Activated naive CD8-positive, alpha-beta T cell treated with anti-CD3 and anti-CD28 coated beads, Interleukin-2, amount 50 U/mL, for 24 hours (primary cell): ENCODE measurements at places on chromosomes 4 and X.
A peak's percentile ranks its signal among the peaks of the same experiment; 100 is the strongest.

DNA sequence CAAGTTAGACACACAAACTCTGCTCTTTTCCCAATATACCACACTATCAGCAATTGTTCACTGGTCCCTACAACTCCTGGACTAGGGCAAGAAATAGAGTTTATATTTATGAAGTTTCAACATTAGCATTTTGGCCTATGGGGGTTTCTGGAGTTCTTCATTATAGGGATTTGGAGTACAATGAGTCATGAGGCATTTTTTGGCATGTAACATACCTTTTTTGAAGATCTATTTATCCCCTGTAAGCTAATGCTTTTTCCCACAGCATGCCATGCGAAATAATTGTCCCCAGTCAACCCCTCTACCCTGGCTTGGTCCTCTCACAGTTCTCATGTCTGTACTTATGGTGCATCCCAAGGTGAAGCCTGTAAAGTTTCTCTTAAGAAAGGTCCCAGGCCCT lies 36.7 kb upstream of the EDA2R start:
- H3K27ac ChIP-seq = no peak overlapping the region
- H3K27me3 ChIP-seq = no peaks in the 10 kb centered on the region
- H3K4me3 ChIP-seq = no peak overlapping the region

GRCh38 chr4:48979914-48980579 lies 6.0 kb upstream of the CWH43 start:
- no peak overlapping the region for H3K27ac ChIP-seq
- no peaks in the 10 kb centered on the region for H3K4me1 ChIP-seq
- H3K27me3 ChIP-seq = peaks cover 30% of the 10 kb centered on the region
- DNase-seq = no peak
- H3K4me3 ChIP-seq = no peak overlapping the region

- no peaks in the 10 kb centered on the region for H3K27me3 ChIP-seq
- DNase-seq = no peak
- H3K4me3 ChIP-seq = peak overlapping the region; percentile 79
- H3K4me1 ChIP-seq = peaks cover 19% of the 10 kb centered on the region
- peaks cover 7% of the 10 kb centered on the region for H3K36me3 ChIP-seq
- H3K27ac ChIP-seq = peak overlapping the region; percentile 73
Measured at GRCh38 chrX:154412468-154412867, 1.1 kb downstream of the TAFAZZIN start.

GRCh38 chrX:97397371-97397770 lies 513.7 kb downstream of the RPA4 start:
- H3K4me1 ChIP-seq = peaks cover 48% of the 10 kb centered on the region
- H3K36me3 ChIP-seq = no peaks in the 10 kb centered on the region
- H3K4me3 ChIP-seq = peak overlapping the region; percentile 53
- no peak for DNase-seq

GRCh38 chr4:167826281-167826680 lies 266.1 kb upstream of the ANXA10 start:
- no peak for DNase-seq
- no peaks in the 10 kb centered on the region for H3K36me3 ChIP-seq
- H3K4me1 ChIP-seq = no peaks in the 10 kb centered on the region
- no peak overlapping the region for H3K27ac ChIP-seq
- no peak overlapping the region for H3K4me3 ChIP-seq
- H3K27me3 ChIP-seq = no peaks in the 10 kb centered on the region

DNA sequence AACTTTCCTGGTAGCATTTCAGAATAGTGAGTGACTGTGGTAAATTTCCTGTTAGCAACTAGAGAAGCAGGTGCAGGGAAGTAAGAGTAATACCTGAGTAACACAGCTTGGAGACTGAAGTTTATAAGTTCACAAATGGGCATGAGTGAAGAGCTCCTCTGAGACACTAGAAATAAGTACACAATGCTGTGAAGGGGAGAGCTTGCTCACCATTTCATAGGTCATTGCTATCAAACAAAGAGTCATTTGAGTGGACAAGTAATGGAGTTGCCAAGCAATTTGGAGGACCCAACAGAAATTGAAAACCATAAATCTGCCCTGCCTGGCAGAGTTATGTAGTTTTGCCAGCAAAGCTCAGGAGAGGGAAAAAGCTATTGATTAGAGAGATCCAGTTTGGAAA lies 523.6 kb downstream of the TRAM1L1 start:
- no peaks in the 10 kb centered on the region for H3K36me3 ChIP-seq
- no peaks in the 10 kb centered on the region for H3K4me1 ChIP-seq
- DNase-seq = no peak
- H3K4me3 ChIP-seq = no peak overlapping the region
- H3K27ac ChIP-seq = no peak overlapping the region
- no peaks in the 10 kb centered on the region for H3K27me3 ChIP-seq

DNA sequence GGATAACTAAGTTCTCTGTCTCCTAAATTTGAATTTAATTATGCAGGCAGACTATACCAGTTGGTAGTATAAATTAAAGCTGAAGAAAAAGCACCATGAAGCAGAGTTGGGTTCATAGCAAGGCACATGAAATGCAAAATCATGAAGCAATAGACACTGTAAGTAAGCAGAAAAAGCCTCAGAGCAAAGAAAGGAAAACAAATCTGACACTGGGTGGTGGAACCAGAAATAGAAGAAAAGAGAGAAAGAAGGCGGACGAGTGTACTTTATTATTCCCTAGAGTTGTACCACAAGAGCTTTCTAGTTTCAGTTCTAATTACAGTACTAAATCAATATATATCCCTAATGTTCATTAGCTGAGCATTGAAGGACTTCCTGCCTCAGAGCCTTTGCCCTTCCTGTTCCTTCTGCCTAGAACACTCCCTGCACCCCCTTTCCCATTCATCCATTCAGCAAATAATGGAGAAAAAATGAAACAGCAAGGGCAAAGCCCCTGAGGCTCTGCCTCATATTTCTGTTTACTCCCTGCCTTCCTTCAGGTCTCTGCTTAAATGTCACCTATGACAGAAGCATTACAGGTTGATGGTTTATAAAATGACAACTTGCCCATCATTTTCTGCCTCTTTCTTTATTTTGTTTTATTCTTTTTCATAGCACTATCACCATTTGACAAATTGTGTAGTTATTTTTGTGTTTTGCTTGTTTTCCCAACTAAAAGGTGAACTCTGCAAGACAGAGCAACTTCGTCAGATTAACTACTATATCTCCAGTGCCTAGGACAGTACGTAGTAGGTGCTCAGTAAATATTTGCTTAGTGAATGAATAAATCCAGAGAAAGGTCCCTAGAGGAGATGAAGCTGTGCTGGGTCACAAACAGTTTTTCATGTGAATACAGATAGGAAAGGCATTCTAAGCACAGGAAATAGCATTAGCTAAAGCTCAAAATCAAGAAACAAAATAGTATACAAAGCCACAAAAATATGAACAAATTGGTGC lies 154.0 kb upstream of the RASGEF1B start:
- H3K27me3 ChIP-seq = no peaks in the 10 kb centered on the region
- no peak for DNase-seq
- no peak overlapping the region for H3K27ac ChIP-seq
